Vagina (tissue), 2 donors: ENCODE measurements at places on chromosomes 7 and 10.

DNA sequence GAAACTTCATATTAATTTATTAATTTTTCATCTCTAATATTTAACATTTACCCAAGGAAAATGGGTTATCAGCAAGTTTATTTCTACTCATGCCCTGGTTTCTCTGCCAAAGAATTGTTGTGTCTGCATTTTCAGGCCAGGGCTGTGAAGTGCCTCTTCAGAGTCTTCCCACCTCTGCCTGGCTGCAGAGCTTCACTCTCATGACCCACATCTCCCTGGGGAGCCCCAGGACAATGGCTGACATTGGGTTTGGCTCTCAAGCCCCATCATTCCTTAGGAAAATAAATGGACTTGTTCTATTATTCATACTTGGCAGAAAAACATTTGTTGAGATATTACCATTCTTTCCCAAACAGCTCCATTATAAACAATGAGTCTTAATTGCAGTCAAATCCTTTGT, 30.3 kb downstream of the CACNA2D1 start:
- DNase-seq: no peak

GRCh38 chr7:123154231-123154860, 45.4 kb downstream of the SLC13A1 start:
- no peak for DNase-seq

GRCh38 chr7:39588416-39588815, 22.2 kb downstream of the YAE1 start:
- no peak for DNase-seq

- no peak for DNase-seq
These were observed 12.5 kb downstream of the ZNF365 start for GRCh38 chr10:62386356-62387320.
